ENCODE measurements at places on chromosomes 7 and 10.

DNA sequence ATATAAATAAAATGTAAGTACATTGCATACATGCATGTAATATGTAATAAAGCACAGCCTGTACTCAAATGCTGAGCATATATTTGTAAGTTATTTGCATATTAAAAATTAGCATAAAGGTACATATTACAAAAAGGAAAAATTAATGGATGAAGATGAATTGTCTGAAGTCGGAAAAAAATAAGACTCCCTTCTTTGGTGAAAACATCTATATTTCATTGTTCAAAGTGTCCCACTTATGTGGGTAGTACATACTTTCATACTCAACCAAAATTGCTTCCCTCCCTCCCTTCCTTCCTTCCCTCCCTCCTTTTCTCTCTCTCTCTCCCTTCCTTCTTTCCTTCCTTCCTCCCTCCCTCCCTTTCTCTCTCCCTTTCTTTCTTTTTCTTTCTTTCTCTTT lies 498.1 kb downstream of the MAGI2 start:
- DNase-seq = no peak

- DNase-seq = no peak
Measured at GRCh38 chr10:66637273-66638036, 288.4 kb upstream of the LRRTM3 start.

DNA sequence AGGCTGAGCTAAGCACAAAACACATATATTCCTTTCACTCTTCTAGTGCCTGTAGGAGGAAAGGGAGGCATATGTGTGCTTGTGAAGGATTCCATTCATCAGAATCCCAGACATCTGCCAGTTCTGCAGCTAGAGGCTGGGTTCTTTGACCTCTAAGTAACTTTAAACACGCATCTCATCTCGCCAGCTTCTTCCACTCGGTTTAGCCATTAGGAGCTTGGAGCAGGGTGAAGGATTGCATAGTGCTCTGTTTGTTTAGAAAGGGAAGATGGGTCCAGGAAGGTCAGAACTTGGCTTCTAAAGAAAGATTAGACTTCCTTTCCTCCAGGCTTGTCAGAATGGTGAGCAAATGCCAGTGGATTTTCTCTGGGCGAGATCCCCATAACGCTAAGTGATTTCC lies 43.6 kb downstream of the HK1 start:
- DNase-seq = no peak

GRCh38 chr7:142384493-142384922 lies 126.7 kb upstream of the PRSS58 start:
- DNase-seq = no peak

GRCh38 chr7:42348071-42348470 lies 111.1 kb upstream of the GLI3 start:
- DNase-seq = no peak

GRCh38 chr10:24394461-24395190 lies 185.7 kb downstream of the KIAA1217 start:
- DNase-seq = no peak

DNA sequence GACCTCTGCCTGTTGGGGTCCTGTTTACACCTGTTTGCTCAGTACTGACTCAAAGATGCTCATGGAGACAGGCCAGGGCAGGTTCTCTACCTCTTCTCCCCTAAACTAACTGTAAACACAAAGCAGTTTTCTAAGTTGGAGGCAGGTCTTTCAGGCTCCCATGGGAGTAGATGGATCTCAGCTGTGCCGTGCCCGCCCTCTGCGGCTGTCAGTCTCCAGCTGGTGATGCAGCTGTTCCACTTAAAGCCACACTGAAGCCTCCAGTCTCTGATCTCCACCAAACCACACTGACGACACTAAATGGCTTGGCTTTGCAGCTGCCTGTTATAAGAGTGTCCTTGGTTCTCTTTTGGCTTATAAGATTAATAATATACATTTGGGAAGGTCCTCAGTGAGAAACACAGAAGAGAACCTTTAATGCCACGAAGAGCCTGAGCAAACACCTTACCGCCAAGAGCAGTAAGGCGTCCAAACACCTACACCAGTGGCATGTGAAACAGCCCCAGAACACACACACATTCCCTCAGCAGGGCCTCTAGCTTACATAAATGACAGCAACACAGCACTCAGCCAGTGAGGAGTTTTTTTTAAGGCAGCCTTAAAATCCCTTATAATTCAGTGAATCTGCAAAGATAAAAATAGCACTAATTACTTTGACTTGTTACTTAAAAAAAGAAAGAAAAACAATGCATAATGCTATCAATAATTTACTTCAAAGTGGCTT lies 60.4 kb upstream of the KCNIP2 start:
- no peak for DNase-seq

DNA sequence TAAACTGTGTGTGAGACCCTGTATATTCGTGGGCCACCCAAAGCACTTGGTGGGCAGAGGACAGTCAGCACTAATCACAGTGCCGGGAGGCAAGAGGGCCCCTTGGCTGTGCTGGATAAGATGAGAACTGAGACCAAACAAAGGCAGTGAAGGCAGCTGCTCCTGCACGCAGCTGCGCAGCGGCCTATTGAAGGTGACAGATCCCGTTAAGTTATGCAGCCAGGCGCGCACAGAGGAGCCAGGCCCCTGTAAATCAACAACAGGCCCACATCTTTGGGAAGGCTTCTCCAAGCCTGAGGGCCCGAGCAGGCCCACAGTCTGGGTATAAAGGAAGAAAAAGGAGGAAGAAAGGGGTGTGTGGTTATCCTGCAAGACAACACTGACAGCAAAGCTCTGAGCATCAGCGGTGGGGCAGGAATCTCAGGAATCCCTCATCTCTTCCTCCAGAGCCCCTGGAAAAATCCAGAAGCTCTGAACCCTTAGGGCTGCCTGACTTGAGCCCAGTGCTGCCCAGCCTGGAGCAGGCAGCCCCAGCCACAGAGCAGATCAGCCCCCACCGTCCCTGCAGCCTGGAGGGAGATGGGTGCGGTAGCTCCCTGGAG lies 154.2 kb downstream of the ARHGAP12 start:
- no peak for DNase-seq

- DNase-seq = no peak
Measured at GRCh38 chr10:35857860-35858259, 215.8 kb upstream of the FZD8 start.

DNA sequence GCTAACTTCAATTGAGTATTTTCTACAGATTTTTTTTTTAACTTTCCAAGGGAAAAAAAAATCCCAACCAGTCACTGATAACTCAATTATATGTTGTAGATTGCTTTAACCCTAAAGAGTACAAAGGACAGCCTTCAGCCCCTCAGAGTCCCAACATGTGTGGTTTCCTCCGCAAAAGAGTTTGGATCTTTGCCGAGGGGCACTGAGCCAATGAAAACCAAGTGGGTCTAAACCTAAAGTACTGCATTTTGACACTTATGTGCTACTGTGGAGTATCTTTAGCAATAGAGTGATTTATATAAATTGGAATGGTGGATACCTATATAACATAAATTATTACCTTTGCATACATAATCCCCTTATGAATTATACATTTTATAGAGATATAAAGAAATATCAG lies 91.5 kb downstream of the SEMA3D start:
- DNase-seq = no peak

DNA sequence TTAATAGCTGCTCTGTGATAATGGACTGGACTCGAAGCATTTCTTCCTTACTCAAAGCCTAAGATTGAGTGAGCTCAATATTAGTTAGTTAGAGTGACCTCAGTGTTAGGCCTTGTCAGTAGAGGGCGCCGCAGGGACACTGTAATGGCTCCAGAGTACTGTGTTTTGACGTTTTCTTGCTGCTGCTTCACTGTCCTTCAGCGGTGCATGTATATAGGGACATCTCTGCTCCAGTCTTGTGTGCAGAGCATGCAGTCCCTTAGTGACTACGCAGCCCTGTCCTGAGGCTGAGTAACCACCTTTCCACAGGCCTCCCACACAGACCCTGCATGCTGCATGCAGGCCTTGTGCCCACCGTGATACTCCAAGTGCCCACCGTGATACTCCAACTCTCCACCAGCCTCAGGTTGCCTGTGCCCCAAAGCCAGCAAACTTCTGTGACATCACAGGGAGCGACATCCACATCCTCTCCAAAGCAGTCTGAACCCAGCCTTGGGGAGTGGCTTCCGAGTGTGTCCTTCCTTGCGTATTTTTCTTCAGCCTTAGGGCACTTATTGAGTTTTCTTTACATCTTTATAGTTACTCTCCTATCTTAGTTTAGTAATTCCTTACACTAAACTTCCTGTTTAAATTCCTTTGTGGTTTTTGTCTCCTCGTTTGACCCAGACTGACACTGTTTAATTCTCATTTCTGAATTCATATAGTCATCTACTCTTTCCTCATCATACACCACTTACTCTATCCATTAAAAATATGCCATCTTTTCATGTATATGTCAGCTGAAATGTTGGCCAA lies 118.2 kb downstream of the JAZF1 start:
- DNase-seq = peak; percentile 27

DNA sequence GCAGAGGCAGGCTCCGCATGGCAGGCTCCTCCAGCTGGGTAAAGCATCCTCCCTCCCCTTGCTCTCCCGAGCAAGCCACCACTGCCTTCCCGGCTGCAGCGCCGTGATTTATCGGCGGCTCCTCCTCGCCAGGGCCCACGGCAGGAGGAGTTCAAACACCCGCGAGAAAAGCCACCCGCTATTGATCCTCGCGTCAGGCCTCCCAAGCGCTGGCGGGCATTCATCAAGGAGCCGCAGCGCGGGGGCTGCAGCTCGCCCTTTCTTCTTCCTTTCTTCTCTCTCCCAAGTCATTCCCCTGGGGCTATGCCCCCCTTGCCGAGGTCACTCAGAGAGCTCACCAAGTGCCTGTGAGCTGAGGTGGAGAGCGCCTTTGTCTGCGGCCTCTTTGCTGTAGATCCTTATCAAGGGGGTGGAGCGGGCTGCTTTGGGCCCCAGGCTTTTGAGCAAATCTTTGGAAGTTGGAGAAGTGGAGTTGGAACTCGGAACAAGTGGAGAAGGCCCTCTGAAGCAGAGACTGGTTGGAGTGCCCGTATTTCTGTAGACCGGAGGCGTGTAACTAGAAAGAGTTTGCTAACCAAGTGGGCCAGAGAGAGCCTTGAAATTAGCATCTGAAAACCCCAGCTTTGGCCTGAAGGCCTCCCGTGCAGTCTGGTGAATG lies 107.2 kb upstream of the PPIF start:
- no peak for DNase-seq

GRCh38 chr7:45680776-45681175 lies 106.6 kb downstream of the ADCY1 start:
- DNase-seq = no peak

DNA sequence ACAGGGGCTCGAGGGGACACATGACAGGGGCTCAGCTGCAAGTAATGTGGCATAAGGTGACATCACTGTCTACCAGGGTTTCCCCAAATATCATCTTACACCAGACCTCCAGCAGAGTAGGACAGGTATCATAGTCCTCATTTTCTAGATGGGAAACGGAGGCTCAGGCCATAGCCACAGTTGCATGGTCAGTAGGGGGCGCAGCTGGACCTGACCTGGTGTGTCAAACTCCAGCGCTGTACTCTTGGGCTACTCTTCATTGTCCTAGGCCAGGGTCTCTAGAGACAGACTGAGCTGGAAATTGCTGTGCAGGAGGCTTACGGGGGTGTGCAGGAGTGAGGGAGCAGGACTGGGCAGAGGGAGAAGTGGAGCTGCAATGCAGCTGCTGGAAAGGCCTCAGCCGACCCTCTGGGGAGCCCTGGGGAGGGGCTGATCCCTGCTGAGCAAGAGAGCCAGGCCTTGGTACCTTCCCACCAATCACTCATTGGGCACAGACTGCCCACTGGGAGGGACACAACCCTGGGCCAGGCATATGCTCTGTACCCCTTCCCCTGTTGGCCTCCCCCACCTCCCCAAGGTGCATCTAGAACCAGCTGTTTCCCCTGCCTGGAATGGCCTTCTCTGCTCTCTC lies 89.9 kb downstream of the CDH23 start:
- no peak for DNase-seq

DNA sequence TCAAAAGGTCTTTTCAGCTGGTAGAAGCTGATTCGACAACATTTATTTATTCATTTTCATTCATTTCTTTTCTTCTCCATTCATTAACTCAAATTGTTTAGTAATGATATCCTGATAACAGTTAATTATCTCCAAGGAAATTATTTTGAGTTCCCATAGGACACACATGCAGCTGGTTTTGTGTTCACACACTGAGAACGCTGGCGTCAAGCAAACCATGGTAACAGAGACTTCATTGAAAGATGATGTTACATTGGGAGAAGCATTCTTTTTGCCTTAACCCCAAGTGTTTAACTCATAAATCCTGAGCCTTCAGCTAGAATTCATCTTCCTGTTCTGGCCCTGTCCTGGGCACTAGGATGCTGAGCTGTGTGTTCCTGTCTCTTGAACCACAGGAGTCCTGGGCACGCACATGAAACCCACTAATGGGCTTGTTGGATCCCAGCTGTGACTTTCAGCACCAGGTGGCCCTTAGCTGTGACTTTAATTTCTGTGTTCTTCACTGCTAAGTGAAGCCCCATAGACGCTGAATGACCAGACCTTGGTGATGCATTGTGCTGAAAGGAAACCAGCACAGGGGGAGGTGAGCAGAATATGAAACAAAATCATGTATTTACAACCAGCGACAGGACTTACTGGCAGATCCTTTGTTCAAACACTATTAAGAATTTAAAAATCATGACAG lies 121.5 kb upstream of the PRSS58 start:
- DNase-seq = no peak

GRCh38 chr10:28481968-28482367 lies 51.0 kb upstream of the WAC start:
- DNase-seq = no peak

- DNase-seq = no peak
Measured at GRCh38 chr7:113140956-113141355, 22.6 kb upstream of the SMIM30 start.

DNA sequence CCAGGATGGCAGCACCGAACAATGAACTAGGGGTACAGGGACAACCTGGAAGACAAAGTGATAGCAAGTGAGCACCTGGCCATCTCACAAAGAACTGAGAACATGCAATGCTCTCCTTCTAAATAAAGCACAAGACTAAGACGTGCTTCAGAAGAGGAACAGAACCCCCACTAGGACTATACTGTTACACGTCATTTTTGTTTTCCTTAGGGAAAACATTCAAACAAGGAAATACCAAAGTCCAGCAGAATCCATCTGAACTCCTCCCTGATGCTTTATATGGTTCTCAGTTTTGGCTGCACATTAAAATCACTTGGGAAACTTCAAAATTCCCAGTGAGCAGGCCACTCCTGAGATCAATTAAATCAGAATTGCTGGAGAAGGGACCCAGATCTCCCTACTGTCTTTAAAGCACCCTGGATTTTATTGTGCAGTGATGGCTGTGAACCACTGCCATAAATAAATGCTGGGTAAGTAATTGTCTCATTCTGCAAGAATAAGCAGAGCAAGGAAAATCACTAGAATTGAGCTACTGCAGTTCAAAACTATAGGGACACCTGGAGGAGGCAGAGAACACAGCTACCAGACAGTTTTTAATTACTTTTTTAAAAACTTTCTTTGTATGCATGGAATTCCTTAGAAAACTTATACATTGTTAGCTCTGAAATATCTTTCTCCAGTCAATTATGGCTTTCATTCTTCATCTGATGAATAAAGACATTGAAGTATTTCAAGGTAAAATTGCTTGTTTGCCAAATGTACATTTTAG lies 866.5 kb upstream of the GHITM start:
- DNase-seq = no peak

GRCh38 chr10:49191349-49191748 lies 3.2 kb upstream of the TMEM273 start:
- no peak for DNase-seq

Data from activated CD8-positive, alpha-beta memory T cell treated with anti-CD3 and anti-CD28 coated beads for 1 hour (primary cell).